ELF-1 (cell line): ENCODE measurements at places on chromosomes 2 and 18.

DNA sequence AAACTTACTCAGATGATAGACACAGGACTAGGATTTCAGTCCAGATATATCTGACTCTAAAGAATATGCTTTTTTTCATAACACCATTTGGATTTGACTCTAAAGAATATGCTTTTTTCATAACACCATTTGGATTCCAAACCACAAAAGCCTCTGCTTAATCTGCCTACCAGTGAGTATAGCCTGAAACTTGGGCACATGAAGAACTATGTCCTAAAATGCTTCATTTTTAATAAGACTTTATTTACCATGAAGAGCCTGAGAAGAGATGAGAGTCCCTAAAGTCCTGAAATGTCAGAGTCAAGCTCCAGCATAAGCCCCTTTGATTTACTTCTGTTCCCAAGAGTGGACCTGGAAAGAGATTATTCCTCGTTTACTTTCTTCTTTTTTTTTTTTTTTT, 54.5 kb upstream of the STPG4 start:
- DNase-seq, result no peak

DNA sequence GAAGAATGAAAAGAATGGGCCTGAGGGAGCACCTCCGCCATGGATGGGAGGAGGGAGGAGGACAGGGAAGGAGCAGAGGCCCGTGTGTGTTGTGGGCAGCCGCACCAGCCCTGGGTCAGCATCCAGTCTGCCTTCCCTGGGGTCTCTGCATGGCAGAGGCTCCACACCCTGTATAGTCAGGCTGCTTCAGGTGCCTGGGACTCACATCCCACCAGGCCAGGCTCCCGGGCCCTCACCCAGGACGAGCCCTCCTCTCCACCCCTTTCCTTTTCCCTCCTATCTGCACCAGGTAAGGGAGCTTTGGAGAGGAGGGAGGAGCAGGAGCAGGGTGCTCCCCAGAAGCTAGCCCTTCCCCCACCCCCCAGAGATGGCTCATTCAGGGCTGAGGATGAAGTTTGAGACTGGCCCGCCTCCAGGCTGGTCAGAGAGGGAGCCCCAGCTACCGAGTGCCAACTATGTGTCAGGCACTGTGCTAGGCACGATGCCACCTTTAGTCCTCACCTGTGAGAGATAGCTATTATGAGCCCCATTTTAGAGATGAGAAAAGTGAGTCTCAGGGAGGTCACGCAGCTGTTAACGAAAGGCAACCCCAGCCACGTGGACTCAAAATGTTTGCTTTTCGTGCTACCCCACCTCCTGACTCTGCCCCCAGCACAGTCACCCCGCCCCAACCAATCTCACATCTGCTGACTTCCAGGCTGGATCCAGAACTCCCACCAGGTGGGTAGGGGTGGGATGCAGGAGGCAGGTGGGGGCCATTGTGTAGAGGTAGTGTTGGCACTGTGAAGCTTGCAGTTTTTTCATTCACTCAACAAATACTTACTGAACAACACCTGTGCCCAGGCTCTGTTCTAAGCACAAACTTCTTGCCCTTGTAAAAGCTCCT, 242.1 kb downstream of the DYSF start:
- peak; percentile 32 for DNase-seq

DNA sequence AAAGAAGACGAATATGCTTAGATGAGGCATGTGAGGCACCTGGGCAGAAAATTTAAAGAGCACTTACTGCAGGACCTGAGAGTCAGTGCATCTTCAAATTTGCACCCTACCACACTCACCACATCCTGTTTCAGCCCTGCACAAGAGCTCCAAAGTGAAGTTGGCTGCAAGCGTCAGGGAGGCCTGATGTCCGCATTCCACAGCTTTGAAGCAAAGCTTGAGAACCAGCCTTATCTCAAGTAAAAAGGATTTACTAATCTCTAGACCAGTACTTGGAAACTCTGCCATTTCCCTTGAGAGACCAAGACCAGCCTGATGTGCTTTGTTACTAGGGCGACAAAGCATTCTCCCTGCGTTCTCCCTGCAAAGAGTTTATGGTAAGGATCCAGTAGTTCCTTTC, 3.4 kb upstream of the ASNSD1 start:
- DNase-seq, result peak; percentile 74

DNA sequence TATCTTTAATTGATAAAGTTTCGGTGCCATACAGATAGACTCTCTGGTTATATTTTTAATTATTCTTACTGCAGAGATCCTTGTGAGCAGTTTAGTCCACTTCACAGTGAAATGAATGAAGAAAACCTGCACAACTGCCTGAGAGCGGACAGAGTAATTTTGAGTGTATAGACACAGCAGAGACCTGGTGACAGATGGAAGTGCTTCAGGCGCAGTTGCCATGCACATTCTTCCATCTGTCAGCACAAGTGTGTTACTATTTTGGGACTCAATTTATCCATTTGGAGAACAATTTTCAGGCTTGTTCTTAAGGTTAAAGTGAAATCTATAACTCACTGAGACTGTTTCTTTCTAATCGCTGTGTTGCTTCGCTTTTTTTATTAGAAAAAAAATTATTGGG, 147.8 kb upstream of the SPHKAP start:
- DNase-seq, result no peak

DNA sequence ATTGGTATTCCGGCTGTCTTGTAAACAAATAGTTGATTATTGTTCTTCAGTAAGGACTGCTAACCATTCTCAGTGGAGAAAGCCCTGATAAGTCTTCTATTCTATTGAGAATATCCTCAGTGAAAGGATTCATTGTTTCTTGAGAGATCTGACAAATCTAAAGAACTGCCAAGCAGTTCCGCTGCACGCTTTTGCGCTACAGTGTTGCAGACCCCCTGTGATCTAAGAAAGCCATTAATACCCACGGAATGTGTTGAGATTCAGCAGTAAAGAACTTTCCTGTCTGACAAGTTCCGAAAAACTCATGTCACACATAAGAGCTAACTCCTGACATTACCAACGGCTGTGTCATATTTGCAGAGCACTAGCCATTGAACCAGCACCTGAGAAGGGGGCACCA, 63.8 kb downstream of the ZNF236 start:
- no peak for DNase-seq

DNA sequence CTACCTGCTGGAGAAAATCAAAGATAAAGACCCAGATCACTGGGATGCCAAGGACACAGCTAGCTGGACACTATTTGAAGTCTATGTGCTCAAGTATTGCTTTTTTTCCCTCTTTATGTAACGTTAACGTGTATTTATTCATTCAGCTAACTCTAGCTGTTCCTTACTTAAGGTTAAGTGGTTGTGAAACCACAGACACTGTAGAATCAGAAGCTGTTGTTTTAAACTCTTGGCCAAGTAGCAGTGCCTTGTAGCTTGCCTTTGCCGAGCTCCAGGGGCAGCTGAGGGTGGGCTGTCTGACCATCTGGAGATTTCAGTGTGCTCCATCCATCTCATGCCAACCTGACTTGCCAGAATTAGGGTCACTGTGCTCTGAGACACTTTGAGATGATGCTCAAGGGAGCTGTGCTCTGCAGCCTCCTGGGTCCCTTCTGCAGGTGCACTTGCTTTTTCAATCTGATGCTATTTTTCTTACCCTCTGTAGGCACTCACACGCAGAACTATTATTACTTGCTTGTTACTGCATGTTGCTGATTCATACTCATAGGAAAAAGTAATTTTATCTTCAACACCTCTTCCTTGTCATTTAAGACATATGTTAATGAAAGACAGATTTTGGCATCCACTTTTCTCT, 116.2 kb downstream of the METTL8 start:
- no peak for DNase-seq

DNA sequence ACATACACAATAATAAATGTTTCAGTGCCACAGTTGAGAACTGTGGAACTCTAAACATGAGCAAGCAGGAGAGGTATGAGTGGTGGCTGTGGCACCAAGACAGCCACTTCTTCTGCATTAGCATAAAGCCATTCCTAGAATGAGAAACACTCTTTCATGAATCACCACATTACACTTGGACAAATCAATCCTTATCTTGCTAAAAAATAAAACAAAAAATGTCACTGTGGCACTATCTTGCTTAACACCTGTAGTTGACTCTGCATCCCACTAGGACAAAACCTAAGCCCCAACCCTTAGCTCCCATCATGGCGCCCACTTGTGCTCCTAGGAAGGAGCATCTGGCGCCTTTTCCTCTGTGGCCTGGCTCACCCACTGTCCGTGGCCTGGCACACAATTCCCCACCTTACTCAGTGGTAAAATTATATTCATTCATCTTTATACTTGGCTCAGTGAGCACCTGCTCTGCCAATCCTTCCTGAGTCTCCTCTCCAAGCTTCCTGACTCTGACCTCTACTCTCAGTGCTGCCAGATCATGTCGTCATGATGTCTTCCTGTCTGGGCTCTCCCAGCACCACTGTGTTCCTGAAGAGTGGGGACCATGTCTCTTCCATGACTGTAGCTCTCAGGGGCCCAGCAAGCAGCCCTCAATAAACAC, 272.9 kb downstream of the LNPK start:
- DNase-seq, result no peak

- peak; percentile 22 for DNase-seq
These were observed 23.7 kb upstream of the MMADHC start for GRCh38 chr2:149611100-149611820.

GRCh38 chr18:4854671-4855070, 342.4 kb downstream of the AKAIN1 start:
- DNase-seq, result peak; percentile 24

- DNase-seq, result no peak
These were observed 52.5 kb downstream of the KCNE4 start for GRCh38 chr2:223104336-223105132.

DNA sequence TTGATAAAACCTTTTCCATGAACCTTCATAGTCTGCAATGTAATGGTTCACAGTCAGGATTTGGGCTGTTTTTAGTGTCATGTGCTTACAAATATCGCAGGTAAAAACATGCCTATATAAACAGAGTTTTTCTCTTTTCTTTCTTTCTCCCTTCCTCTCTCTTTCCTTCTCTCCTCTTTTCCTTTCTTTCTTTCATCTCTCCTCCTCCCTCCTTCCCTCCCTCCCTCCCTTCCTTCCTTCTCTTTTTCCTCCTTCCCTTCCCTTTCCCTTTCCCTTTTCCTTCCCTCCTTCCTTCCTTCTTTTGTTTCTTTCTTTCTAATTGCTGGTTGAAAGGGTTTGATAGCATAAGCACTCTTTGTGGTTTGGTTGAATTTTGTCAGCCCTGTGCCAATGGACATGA, 9.6 kb upstream of the NPPC start:
- no peak for DNase-seq

DNA sequence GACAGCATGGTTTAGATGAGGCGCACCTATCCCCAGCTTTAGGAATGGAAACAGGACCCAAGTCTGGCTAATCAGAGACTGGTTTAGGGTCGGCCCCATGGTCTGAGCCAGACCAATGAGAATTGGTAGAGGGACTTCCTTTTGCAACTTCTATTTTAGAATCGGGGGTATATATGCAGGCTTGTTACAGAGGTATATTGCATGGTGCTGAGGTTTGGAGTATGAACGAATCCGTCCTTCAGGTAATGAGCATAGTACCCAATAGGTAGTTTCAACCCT, 1.5 kb upstream of the BOLA3 start:
- DNase-seq, result no peak
